ENCODE measurements at places on chromosomes 4 and X.

- peak; percentile 82 for DNase-seq
Measured at GRCh38 chr4:120071192-120071795, 4.6 kb upstream of the MAD2L1 start.

GRCh38 chr4:26731351-26732035 lies 129.1 kb upstream of the STIM2 start:
- DNase-seq = no peak

DNA sequence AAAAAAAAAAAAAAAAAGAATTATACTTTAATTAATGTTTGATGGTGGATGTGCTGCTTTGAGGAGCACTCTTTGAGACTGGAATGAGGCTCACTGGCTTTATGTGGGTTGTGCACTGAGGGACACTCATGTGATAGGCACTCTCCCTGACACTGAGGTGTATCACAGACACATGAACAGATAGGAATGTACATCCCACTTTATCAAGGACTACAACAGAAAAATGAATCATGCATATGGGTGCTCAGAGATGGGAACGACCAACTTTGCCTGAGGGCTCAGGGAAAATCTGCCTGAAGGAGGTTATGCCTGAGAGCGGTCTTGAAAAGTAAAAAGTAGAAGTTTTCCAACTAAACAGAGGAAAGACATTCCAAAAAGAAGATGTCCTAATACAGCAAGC lies 97.7 kb upstream of the RBPJ start:
- DNase-seq = no peak

- DNase-seq = no peak
Measured at GRCh38 chr4:165360985-165361670, 17.7 kb upstream of the CPE start.

DNA sequence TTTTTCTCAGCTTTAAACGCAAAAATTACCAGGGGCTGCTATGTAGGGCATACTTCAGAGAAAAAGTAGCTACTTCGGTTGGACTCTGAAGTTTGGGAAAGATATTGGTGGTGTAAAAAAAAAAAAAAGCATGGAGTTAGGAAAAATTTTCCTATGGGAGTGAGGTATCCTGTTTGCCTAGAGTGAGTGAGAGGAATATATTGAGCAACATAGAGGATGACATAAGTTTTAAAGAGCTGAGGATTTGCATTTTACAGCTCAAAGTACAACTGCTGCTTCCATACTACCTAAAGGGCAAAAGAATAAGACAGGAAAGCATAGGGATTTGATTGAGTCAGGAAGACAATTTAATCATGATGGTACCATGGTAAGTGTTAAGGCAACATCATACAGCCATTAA lies 7.3 kb downstream of the GPRASP1 start:
- DNase-seq = no peak

DNA sequence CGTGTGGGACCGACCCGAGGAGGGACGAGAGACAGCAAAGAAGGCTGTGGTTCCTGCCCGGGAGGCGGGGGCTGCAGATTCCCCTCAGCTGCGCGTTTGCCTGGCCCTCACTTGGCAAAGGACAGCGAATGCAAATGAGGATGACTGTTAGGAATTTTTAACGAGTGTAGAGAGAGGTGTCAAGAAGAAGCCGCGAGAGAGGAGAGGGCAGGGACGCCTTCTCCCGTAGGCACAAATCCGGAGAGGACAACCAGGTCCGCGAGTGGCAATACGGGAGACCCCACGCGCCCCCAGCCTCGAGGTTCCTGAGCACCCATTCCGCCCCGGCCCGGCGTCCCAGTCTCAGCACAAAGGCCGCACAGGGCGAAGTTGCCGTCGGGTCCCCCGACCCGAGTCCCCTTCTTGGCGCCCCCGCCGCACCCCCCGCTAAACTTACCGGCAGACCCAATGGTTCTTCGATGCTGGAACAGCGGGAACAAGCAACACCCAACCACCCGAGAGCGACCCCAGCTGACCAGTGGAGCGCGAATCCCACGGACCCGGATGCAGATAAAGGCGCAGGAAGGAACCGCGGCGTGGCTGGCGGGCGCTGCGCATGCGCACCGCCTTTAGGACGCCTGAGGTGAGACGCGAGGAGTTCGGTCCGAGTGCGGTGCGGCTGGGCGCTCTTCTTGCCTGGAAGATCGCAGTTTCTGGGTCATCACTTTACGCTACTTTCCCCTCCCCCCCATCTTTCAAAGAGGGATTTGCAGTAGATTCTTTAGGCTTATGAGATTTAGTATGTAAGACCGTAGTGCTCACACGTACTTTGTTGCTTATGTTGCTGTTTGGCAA lies at the start of gene GNPDA2:
TSS of gene GNPDA2 (minus strand) at position 519 of the 834 bp plus-strand sequence. CDS start 4,349 bp downstream, outside the sequence.
- DNase-seq = peak; percentile 73

DNA sequence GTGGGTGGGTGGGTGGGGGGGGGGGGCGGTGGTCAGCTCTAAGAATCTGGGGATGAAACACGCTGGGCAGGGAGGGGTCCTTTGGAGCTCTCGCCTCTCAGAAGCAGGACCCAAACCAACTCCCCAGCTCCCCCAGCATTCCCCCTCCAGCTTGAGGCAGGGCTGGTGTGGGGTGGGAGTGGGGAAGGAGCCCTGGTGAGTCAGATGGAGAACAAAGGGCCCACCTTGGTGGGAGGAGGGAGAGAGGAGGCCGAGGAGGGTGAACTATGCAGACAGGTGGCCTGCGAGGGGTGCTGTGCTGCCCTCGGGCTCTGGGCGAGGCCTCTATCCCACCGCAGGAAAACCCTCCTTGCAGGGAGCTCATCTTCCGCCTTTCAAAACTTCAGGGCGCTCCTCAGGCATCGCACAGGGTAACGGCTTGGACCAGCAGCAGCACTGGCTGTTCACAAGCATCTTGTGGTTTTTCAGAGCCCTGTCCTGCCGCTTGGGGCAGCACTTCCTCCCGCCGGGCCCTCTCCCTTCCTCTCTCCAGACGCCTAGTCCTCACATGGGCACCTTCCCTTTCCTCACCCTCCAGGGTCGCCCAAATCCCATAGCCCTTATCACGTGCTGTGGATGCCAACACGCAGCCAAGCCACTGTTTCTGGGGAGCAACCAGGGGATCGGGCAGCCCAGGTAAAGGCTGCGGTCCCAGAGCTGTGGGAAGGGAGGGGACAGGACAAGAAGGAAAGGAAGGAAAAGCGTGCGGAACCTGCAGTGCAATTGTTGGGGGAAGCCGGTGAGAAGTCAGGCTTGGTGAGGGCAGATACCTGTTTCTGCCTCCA lies 34.0 kb upstream of the GRPEL1 start:
- DNase-seq = peak; percentile 45

DNA sequence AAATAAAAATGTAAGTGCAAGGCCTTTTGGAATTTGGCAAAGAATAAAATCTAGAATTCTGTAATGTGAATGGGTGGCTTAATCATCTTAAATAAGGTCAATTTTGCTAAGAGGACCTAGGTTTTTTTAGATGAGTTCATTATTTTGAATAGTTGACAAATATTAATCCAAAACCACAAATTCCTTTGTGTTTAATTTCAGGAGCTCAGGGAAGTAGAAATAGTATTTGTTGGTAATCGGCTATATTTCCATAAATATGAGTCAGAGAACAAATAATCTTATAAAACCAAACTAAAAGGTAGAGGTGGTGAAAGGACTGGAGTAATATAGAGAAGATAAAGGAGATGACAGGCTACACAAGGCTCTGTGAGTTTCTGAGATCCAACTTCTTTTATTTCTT lies 190.4 kb upstream of the TLL1 start:
- no peak for DNase-seq

DNA sequence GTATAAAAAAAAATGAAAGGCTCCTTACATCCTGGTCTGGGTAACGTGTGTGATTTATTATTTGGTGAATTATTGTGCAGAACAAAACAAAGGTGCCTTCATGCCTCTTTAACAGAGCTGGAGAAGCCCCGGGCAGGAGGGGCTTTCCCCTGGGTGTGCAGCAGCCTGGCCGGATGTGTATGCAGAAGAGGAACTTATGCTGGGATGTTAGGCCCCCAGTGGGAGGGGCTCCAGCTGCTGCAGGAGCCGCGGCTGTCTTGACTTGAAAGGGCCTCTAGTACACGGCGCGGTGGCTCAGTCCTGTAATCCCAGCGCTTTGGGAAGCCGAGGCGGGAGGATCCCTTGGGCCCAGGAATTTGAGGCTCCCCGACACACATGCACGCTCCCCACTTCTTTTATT lies 16.0 kb downstream of the CCNQ start:
- peak; percentile 46 for DNase-seq

DNA sequence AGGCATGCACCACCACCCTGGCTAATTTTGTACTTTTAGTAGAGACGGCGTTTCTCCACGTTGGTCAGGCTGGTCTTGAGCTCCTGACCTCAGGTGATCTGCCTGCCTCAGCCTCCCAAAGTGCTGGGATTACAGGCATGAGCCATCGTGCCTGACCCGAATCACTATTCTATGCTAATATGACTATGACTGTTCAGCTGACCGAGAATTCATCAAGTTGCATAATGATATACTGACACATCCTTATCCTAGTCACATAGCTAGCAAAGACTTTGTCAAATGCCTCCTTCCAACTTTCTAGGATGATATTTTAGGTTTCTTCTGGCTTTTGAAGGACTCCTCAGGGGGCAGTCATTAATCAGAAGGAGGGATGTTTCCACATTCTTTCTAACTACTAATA lies 4.8 kb upstream of the GPM6B start:
- no peak for DNase-seq

DNA sequence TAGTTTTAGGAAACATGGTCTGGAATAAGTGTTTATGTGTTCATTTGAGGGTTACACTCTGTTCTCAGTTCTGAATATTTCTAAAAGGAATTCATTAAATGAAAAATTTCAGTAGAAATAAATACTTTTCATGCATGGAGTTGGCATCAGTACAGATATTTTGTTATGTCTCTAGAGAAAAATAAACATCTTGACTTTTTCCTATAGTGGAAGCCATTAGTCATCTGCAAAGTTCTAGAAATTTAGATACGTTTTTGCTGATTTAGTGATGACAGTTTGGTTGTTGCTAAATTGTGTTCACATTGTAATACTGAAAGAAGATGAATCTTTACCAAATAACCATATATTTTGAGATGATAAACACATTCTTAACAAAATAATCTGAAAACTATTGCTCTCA lies 268.2 kb upstream of the TEX13A start:
- no peak for DNase-seq

DNA sequence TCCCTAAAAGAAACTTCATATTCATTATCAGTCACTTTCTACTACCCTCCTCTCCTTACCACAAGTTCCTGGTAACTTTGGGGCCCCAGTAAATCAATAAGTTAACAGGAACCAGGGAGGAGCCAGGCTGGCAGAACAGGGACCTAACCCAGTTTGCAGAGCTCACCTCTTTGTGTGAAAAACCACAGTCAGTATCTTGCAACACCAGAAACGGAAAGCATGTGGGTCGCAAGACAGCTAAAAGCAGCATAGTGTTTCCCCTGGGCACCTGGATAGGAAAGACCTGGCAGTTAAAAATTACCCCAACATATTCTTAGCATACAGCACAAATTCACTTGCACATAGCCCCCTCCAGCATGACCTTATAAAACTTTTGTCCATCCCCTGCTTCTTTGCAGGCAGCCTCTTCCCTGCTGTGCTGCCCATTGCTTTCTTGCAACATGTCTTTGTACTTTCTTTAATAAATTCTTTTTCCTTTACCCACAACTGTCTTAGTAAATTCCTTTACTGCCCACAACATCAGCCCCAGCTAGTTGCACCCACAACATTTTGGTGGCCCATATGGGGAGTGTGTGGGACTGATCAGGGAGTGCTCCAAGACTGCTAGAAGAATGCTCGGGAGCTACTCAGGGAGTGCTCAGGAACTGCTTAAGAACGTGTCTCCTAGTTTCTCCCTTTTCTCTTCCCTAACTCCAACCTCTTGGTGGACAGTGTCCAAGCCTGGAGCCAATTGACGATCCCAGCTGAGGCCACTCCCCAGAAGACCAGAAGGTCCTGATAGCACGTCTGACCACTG lies 83.4 kb downstream of the MSN start:
- no peak for DNase-seq

GRCh38 chr4:15716115-15716514 lies 13.2 kb downstream of the BST1 start:
- DNase-seq = no peak

GRCh38 chr4:140581078-140581477 lies 12.3 kb upstream of the UCP1 start:
- DNase-seq = no peak

DNA sequence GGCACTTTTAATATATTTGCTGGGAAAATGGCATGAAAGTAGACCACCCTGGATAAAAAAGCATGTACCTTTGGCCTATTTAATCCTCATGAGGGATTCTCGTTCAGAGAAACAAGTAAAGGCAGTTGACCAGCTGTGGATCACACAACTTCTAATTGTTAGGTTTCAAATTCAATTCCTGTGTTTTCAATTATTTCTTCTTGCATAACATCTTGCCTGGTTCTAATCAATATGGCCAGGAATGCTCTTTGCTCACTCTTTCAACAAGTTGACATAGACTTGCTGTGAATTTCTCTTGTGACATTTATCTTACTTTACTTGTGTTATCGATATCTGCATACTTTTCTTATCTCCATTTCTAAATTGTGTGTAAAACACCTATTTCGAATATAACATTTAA lies 211.8 kb downstream of the SLC7A11 start:
- DNase-seq = no peak

GRCh38 chrX:102892103-102892502 lies 45.0 kb upstream of the RAB40AL start:
- DNase-seq = no peak

GRCh38 chrX:69124108-69124507 lies 41.1 kb downstream of the PJA1 start:
- DNase-seq = no peak

- DNase-seq = no peak
Measured at GRCh38 chrX:153782313-153782712, 1.5 kb downstream of the SRPK3 start.

GRCh38 chrX:44099366-44099765 lies 126.2 kb upstream of the NDP start:
- no peak for DNase-seq

- DNase-seq = peak; percentile 45
Measured at GRCh38 chr4:38654273-38654672, 9.7 kb upstream of the KLF3 start.

GRCh38 chr4:89213382-89213701 lies 94.3 kb downstream of the GPRIN3 start:
- DNase-seq = no peak

- DNase-seq = no peak
Measured at GRCh38 chr4:22430626-22431025, 85.2 kb downstream of the ADGRA3 start.

DNA sequence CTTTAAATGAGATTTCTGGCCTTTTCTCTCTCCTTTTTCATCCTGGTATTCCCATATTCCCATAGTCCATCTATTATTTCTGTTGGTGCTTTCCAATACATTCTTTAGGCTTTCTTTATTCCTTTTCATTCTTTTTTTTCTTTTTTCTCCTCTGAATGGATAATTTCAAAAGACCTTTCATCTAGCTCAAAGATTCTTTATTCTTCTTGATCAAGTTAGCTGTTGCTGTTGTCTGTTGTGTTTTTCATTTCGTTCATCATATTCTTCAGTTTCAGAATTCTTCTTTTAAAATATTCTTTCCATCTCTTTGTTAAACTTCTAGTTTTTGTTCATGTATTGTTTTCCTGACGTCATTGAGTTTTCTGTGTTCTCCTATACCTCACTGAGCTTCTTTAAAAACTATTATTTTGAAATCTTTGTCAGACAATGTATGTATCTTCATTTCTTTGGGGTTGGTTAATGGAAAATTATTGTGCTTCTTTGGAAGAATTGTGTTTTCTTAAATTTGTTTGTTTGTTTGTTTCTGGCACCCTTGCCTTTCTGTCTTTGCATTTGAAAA lies 30.2 kb downstream of the STK32B start:
- no peak for DNase-seq

All from CD4-positive, alpha-beta T cell (primary cell).